ENCODE measurements at places on chromosomes 6 and 20.

- DNase-seq, result no peak
These were observed 43.0 kb downstream of the PDYN start for GRCh38 chr20:1950836-1951235.

DNA sequence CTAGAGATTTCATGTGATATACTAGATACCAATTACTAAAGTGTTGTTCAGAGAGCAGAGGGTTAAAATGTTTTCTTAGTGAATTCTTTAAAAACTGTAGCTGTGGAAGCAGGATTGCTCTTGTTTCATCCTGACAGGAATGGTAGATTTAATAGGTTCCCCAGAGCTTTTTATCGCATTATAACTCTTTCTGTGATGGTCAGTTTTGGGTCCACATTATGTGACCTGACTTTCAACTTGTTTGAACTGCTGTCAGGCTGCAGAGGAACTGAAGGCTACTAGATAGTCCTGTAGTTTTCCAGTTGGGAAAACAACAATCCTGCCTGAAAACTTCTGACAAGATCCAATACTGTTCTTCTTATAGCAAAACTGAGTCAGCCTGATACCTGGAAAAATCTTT, 329.3 kb upstream of the FLRT3 start:
- DNase-seq, result no peak

- DNase-seq, result no peak
These were observed 552.3 kb downstream of the KIF16B start for GRCh38 chr20:16020971-16021370.

DNA sequence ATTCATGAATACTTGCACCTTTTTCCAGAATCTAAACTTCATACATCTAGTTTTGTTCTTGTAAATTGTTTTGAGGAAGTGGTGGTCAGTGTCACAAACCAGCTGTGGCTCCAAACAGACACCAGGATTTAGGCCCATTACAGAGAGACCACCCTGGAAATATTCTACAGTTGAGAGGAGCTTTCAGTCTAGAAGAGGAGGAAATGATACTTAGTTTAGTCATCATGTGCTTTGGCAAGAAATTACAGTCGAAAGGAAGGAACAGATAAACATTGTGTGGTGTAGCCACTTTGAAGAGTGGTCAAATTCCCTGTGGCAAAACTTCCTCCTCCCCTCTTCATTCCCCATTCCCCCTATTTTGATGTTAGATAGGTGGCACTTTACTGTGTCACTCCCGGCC, 15.7 kb downstream of the DCBLD1 start:
- peak; percentile 17 for DNase-seq

GRCh38 chr20:38680500-38681306, 43.6 kb upstream of the SLC32A1 start:
- DNase-seq, result no peak
